ENCODE measurements at places on chromosomes 11 and 22.

DNA sequence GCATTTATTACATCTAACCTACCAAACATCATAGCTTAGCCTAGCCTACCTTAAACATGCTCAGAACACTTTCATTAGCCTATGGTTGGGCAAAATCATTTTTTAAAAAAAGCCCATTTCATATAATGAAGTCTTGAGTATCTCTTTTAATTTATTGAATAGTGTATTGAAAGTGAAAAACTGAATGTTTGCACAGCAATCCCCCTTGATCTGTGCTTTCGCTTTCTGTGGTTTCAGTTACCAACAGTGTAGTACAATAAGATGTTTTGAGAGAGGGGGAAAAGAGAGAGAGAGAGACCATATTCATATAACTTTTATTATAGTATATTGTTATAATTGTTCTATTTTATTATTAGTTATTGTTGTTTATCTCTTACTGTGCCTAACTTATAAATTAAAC lies 8.4 kb upstream of the MAP6 start:
- DNase-seq = no peak

- no peak for DNase-seq
Observed at GRCh38 chr22:31332886-31333285, 13.3 kb downstream of the PATZ1 start.

DNA sequence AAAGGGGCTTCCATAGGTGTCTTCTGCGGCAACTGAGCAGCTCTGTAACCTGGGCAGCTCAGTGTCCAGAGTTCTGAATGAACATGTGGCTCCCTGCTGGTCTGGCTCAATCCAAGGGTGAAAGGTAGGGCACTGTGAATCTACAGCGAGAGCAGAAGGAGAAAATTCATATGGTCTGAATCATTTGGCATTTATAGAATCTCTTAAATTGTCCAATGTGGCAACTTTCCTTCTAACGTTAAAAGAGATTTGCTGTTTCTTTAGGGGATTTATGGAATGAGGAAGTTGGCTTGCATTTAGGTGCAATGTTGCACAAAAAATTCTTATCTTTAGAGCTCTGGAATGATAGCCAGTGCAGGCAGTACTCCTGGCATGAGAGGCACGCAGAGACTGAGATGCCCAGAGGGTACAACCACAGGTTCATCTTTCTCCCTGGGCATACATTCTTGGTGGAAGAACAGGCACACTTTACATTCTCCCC lies 17.0 kb downstream of the ATXN10 start:
- no peak for DNase-seq

DNA sequence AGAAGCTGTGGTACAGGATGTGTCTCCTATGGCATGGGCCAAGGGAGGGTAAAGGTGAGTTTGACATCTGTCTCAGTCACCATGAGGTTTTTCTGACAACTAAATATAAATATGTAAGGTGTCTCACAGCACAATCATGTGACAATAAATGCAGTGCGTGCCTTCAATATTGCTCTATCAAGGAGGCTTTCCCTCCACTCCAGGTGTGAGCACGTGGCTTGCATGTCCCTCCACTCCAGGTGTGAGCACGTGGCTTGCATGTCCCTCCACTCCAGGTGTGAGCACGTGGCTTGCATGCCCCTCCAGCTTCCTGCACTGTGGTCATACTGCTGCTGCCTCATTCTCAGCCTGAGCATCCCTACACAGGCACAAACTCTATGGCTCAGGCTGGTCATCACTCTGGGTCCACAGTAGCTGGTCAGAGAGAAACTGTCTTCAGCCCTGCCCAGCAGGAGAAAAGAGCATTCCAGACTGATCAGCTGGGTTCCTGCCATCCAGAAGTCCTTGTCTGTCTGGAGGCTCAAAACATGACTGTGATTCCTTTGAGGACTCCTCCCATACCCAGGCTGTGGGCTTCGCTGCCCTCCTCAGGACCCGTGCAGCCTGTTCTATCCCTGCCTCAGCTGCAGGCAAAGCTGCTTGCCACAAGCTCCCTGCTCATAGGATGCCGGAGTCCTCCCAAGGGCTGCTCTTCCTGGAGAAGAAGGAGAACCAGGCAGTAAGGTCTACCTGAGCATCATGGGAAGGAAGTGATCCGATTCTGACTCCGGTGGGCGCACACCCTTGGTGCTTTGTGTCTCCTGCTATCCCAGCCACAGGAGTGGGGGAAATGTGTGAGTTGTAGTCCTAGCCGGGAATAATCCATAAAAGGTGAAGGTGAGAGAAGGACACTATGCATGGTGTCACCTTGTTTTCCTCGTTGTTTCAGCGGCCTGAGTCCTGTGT lies 33.4 kb upstream of the VPREB1 start:
- DNase-seq = no peak

DNA sequence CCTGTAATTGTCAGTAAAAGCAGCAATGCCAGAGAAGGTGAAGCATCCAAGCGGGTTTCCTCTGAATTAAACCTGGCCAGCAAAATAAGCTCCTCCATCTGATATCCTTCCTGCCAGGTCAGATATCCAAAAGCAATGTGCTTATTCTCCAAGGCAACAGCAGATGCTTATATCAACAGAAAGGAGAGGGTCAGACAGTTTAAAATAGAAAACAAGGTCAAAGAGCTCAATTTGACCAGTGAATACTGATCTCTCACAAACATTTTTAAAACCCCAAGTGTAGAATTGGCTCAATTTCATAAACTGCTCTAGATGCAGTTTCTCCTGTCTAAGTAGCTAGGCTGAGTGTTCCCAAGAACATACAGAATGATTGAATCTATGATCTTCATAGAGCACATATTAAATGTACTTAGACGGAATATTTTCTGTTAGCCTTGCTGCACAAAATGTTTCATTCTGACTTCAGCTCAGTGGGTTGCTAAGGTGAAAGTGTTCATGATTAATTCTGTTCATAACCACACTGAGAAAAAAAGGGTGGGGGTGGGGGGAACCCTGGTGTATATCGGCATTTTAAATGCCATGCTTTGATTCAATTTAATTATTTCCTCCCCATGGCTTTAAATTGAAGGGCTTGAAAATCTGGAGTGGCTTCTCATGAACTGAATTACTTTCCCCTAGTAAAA lies 174.2 kb upstream of the ARHGAP20 start:
- DNase-seq = no peak

GRCh38 chr11:27722117-27722952 lies 22.1 kb upstream of the BDNF start:
- no peak for DNase-seq

DNA sequence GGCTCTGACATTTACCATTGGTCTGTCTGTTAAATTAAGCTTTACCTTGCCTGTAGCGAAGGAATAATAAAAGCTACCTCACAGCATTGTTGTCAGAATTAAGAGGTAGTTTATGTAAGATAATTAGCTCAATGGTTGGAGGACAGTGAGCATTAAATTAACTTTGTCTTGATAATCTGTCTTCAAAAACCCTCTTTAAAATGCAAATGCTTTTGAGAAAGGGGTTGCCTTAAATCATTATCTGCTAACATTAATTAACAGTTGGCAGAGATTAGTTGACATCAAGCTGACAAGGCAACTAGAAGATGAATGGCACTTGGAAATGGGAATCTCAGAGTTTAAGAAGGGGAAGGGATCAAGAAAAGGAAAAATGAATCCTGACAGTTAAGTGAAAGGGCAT lies 761.1 kb upstream of the ARHGAP42 start:
- DNase-seq = no peak

- no peak for DNase-seq
Observed at GRCh38 chr11:1831338-1832210, 3.2 kb upstream of the SYT8 start.

DNA sequence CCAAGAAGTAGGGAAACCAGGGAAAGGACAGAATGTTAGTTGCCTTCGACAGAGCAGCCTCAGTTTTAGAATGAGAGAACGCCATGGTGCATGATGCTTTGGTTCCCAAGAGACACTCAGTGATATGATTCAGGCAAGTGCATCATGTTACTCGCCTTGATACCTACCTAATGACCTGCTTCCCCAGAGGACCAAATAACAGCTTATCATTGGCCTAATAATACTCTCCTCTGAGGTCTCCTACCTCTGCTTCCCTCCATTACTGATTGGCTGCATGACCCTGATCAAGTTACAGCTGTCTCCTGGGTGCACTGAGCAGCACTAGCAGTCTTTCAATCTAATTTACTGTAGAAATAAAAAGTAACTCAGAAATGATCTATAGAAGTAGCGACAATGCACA lies 979.7 kb upstream of the FAT3 start:
- no peak for DNase-seq

GRCh38 chr11:27207025-27207650 lies 155.9 kb downstream of the CCDC34 start:
- no peak for DNase-seq

GRCh38 chr22:49871482-49871881 lies 17.8 kb downstream of the ZBED4 start:
- no peak for DNase-seq

DNA sequence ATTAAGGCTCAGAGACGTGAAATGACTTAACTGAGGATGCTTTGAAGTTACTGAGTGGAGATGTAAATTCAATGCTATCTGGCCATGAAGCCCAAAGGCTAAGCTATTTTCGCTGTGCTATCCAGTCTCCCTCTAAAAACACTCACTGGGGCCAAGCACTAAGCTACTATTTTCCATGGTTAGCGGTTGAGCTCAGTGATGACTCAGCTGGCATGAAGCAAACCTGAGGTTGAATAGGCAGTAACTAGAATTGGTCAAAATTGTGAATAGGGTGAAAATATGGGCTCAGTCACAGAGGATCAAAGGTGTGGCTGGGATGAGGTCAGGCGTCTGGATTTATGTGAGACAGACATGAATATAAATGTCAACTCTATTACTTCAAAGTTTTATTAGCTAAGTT lies 564.2 kb upstream of the KIRREL3 start:
- no peak for DNase-seq

DNA sequence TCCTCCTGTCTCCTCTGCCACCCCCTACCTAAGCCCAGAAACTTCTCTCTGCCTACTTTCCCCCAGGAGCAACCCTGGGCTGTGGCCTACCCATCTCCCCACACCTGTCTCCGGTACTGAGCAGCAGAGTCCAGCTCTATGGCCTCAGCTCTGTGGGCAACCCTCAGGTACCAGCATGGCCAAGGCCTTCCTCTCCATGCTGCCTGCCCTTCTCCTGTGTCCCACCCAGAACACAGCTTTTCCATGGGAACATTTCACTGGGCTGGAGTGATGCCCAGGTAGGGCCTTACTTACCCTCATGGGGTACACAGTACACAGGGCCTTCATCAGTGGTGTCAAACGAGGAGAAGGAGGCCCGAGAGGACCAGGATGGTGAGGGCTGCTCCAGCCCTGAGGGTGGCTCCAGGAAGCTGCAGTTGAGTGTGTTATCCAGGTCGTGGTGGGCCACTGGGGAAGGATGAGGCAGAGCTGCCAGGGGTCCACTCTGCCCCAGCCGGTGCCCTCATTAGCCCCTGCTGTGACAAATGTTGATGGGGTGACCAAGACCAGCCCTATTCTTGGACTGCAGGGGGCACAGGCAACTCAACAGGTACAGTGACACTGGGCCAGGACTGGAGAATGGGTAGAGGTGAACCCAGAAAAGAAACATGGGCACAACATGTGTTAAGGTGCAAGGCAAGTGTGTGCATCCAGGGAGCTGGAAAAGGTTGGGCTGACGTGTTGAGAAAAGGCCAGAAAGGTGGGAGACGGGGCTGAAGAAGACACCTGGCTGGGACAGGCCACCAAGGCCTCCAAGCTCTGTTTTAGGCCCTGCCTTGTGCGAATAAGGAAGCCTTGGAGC lies 10.3 kb downstream of the SCARF2 start:
- no peak for DNase-seq

DNA sequence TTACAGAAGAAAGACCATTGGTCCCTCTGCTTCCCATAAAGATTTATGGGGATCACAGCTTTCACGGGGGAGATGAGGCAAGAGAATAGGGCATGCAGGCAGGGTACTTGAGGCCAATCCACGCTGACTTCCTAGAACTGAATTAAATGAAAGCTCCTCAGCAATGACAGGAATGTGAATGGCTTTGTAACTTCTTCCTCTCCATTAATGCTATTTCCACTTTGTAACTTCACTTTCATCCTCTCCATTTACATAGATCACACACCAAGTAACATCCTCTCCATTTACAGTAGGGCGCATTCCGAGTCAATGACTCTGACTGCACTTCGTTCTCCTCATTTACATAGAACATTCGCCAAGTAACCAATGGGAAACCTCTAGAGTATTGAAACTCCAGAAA lies 89.8 kb downstream of the PIWIL4 start:
- DNase-seq = no peak
